ENCODE measurements at places on chromosomes 1 and 21. TPM values are rescaled to one million over a fixed set of nuclear protein-coding genes. Genes with fewer than 3 reads are reported as not detected.

ZNF593OS gene
- total RNA-seq = not detected

RAB13 gene
- not detected for total RNA-seq

ABCG1 gene
- 10.4 TPM for total RNA-seq

HHAT gene
- 0.79 TPM for total RNA-seq

SPRR2F gene
- total RNA-seq = not detected

CLCA1 gene
- not detected for total RNA-seq

LZIC gene
- 21.9 TPM for total RNA-seq

HOOK1 gene
- 2.7 TPM for total RNA-seq

RAB42 gene
- total RNA-seq = 0.38 TPM

RGL1 gene
- total RNA-seq = 0.52 TPM

RHD gene
- total RNA-seq = 0.21 TPM

SSR2 gene
- 209 TPM for total RNA-seq

GRCh38 chr1:171530676-171531075, 45.3 kb downstream of the PRRC2C start:
- no peak for DNase-seq

DNA sequence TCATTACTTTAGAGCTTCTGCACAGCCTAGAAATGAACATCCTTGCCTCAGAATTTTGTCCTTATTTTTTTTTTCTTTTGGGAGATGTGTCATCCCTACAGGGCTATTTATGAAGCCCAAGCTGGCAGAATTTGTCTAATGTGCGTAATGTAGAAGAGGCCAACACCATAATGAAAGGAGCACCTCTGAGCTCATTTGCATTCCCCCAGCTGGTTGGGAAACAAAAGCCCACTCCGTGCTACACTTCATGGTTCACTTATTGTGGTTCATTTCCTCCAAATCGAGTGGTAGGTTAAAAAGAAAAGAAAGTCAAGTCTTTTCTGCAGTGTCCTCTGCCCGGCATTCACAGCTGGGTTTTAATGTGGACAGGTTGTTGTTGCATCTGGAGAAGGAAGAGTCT, 73.5 kb downstream of the KAZN start:
- DNase-seq = no peak

DNA sequence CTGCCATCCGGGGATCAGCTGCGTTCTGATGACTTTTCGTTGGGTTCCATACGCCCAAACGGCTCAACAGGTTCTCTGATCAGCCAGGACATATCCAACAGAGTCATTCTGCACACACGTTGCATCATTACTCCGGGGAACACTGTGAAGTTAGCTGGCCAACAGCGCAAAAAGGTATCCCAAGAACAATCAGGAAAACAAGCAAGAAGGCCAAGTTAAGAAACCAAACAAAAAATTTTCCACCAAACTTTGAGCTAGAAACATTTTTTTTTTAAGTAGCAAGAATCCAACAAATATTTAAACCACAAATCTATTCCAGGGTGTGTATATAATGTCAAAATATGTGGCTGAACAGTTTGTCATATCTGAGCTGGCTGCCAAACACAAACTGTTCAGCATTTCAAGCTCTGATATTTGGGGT, 29.2 kb downstream of the NID1 start:
- no peak for DNase-seq

GRCh38 chr1:20322081-20322824, 31.6 kb downstream of the VWA5B1 start:
- no peak for DNase-seq

DNA sequence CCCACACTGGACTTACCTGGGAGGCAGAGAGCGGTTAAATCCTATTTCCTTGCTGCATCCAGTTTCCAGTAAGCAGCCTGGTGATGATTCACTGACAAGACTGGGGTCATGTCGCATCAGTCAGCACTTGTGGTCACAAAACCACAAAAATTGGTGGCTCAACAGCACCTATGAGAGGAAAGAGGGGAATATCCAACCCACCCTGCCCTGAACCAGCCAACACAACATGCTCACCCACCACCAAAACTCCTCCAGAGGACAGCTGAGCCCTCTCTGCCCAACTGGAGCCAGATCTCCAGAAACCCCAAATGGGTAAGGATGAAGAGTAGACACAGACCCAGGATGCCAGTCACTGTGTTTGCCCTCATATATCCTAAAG, 64.0 kb downstream of the CD46 start:
- no peak for DNase-seq

DNA sequence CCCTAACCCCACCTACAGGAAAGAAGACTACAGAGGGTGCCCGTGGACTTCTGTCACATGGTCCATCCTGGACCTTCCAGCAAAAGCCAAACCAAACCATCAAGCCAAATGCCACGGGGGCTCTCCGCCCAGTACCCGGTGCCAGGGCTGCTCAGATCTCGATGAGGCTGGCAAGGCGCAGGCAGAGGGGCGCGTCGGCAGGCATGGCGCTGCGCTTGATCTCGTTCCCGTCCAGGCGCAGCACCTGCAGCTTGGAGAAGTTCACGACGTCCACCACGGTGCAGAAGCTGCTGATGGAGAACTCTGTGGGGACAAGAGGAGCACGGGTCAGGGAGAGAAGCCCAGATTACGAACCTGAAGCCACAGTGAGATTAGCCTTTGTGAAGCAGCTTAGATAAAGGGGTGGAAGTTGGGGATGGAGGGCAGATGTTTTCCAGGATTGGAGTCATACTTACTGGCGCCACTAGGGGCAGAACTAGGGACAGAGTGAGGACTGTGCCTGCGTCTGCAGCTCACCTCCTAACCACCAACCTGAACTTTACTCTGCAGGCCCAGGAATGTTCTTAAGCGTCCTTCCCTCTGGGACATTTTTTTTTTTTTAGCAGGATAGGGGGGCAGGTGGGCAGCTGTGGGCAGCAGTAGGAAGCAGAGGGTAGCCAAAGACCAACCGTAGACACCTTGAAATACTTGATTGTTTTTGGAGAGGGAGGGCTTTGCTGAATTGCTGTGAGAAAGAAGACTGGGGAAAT, 8.6 kb downstream of the FMOD start:
- no peak for DNase-seq

DNA sequence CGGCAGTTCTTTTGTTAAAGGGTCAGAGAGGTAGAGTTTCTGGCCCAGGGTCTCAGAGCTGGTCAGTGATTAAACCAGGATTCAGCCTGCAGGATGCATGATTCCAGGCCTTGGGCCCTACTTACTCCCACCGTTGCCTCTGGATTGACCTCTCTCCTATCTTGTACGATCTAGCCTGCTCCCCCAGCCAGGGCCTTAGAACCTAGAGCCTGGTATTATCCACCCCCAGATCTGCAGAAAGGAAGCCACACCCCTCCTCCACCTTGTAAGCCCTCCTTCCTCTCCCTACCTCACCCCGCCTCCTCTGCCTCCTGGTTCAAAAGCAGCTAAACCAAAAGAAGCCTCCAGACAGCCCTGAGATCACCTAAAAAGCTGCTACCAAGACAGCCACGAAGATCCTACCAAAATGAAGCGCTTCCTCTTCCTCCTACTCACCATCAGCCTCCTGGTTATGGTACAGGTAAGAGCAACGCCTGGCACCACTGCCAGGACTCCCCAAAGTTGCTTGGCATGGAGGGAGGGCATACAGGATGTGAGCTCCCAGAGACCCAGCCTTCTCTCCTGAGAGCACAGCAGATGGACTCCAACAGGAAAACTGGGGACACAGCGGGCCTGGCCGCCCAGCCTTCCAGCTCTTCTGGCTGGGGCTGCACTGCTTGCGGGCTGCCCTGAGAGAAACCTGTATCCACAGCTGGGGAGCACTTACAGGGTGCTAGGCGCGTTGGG, at the start of gene CD52:
Gene CD52, plus strand, starts transcription at position 347 of the 726 bp plus-strand sequence. Its CDS starts 60 bp downstream, at position 407.
- no peak for DNase-seq

DNA sequence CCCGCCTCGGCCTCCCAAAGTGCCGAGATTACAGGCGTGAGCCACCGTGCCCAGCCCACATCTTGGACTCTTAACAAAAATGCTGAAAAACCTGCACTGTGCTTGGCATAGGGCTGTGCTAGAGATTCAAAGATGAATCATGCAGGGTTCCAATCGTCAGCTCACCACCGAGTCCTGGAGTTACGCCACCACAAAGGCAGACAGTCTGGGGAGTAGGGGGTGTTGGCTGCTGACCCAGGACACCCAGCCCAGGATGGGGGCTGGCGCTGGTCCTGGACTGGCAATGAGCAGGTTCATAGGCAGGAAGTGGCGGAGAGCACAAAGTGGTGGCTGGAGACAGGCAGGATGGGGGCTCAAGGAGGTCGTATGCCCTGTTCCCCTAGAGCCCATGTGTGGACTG, 16.0 kb downstream of the PSRC1 start:
- DNase-seq = no peak

DNA sequence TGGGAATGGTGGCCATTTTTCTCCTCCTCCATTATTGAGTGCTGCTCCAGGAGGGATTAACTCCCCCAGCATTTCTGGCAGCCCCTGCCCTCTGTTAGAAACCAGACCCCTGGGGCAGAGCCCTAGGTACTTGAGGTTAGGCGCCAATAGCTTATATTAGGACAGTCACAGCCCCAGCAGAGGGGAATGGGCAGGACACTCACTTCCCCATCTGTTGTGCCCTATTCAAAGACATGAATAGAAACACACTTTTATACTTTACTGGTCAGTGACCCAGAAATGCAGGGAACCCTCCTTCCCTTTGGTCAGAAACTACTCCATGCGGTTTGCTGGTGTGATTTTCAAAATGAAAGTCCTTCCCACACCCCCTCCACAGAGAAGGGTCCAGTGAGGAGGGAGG, 267.7 kb downstream of the PTBP2 start:
- DNase-seq = no peak

DNA sequence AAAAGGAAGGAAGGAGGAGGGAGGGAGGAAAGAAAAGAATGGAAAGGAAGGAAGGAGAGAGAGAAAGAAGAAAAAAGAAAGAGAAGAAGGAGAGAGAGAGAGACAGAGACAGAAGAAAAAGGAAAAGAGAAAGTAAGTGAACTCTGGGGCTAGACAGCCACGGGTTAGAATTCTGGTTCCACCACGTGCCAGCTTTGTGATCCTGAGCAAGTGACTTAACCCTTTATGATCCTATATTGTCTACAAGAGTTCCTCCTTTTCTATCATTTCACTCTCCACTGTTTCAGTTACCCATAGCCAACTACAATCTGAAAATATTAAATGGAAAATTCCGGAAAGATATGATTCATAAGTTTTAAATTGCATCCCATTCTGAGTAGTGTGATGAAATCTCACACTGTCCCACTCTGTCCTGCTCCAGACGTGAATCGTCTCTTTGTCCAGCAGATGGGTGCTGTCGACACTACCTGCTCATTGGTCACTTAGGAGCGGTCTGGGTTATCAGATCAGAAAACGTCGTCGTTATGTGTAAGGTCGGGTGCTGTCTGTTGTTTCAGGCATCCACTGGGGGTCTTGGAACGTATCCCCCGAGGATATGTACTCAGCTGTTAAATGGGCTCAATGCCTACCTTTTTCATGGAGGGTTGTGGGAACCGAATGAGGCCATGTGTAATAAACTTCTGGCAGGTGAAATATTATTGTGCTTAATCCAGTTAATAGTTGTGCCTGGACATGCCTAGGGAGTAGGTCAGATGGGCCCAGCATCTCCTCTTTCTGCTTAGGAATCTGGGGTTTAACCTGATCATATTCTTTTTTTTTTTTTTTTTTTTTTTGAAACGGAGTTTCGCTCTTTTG, 19.1 kb downstream of the TMEM51 start:
- no peak for DNase-seq

GRCh38 chr1:31110846-31111245, 45.3 kb upstream of the PUM1 start:
- no peak for DNase-seq

GRCh38 chr1:4526747-4527146, 127.7 kb upstream of the AJAP1 start:
- DNase-seq = no peak

DNA sequence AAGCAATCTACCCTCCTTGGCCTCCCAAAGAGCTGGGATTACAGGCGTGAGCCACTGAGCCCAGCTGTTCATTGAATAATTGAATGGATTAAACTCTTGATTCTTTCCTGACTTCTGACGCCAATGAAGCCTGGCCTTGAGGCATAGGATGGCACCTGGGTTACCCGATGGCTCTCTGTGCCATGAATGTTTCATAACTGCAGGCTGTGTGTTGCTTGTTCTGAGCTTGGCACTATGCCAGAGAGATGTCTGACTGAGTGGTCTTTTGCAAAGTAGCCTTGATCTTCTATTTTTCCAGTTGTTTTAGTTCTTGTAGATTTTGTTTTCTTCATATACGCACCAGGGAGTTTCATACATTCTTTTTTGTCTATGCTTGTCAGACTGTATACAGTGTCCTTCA, 38.5 kb upstream of the AK4 start:
- no peak for DNase-seq

- no peak for DNase-seq
These were observed 32.1 kb upstream of the HIVEP3 start for GRCh38 chr1:41950820-41951219.

GRCh38 chr1:60359431-60359830, 285.9 kb upstream of the C1orf87 start:
- DNase-seq = no peak

DNA sequence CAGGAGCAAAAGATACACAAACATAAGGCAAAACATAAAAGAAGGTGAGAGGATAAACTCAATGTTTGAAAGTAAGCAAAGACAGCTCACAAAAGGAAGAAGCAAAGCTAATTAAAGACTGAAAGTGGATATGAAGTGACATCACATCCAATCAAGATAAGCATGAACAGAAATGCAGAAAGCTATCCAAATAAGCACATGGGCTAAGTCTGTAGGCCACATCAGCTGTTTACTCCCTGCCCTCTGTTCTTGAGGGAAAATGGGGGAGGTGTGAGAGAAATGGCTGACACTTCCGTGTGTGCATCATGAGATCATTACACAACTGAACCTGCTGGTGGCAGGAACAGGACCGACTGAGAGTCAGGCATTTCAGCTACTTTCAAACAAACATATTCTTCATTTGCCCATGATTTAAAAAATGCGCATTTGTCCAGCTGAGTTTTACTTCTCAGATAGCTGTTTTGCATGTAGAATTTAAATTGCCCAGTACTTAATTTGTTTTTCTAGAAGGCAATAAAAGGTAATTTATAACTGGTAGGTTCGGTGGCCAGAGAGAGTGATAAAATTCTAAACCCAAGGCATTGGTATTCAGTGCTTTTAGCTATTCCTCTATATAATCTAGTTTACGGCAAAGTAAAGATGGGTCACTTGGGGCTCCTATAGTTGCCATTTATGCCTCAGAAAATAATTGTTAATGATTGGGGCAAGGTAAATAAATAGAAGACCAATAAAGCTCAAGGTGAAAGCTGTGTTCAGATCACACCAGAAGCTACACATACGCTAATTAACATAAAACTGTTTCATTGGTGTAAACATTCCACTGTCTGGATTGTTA, 27.2 kb upstream of the MAN1A2 start:
- no peak for DNase-seq

- DNase-seq = no peak
These were observed 213.5 kb upstream of the PTGFR start for GRCh38 chr1:78277253-78277652.
